ENCODE measurements at places on chromosomes 12 and 14. TPM values are rescaled to one million over a fixed set of nuclear protein-coding genes. Genes with fewer than 3 reads are reported as not detected.

The GALNT9 gene
- not detected for total RNA-seq

The ARHGAP9 gene
- total RNA-seq: 4.4 TPM

The SMIM41 gene
- total RNA-seq: not detected

The CLEC2A gene
- not detected for total RNA-seq

The LRRC43 gene
- not detected for total RNA-seq

The FAM181A gene
- not detected for total RNA-seq

The TAS2R10 gene
- total RNA-seq: not detected

The ABCB9 gene
- total RNA-seq: 0.99 TPM

The CISTR gene
- total RNA-seq: not detected

The MEG3 gene
- total RNA-seq: 5.7 TPM

The KCNJ8 gene
- total RNA-seq: 37.5 TPM

GRCh38 chr14:36520601-36521525 lies 831 bp upstream of the NKX2-1 start:
- no peak for DNase-seq

GRCh38 chr12:46585854-46586621 lies 213.5 kb upstream of the SLC38A2 start:
- no peak for DNase-seq

DNA sequence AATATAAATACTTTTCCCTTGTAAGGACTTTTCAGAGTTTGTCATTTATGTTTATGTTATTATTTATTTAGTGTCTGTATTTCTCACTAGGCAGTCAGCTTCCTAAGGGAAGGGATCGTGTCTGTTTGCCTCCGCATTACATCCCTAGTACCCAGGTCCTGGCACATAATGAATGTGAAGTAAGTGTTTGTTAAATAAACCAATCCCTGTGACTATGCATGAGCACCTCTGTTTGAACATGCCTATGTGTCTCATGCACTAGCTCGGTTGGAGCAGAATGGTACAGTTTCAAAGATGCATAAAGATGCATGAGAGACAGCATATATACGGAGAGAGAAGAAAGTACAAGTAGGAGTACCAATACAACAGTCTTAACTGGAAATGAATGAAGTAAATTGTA lies 99.3 kb downstream of the KIF21A start:
- DNase-seq: no peak

DNA sequence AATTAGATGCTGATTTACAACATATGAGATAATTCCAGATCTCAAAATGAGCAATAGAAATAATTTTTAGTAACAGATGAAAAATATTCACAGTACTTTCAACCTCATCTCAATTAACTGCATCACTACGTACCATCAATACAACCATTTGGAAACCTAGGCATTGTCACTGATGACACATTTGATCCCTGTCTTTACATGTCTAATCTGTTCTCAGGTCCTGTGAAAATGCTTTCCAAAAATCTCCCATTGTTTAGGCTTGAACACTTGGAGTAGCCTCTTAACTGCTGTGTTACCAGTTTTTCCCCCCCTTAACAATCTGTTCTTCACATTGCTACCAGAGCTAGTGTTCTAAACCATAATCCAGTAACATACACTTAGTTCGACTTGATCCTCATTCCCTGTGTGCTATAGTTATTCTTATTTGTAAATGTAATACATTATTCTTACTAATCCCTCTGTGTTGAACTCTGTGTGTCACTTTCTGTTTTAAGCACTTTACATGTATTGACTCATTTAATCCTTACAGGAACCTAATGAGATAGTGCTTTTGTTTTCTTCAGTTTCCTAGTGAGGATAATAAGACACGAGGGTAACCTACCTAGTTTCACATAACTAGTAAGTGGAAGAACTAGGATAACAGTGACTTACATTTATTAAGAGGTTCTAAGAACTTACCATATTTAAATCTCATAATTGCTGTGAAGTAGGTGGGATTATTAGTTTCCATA lies 41.7 kb downstream of the LARP4 start:
- DNase-seq: no peak

GRCh38 chr12:116613256-116613655 lies 54.1 kb downstream of the MAP1LC3B2 start:
- DNase-seq: no peak

- DNase-seq: no peak
These were observed 3.2 kb upstream of the COX8C start for GRCh38 chr14:93343797-93344196.

DNA sequence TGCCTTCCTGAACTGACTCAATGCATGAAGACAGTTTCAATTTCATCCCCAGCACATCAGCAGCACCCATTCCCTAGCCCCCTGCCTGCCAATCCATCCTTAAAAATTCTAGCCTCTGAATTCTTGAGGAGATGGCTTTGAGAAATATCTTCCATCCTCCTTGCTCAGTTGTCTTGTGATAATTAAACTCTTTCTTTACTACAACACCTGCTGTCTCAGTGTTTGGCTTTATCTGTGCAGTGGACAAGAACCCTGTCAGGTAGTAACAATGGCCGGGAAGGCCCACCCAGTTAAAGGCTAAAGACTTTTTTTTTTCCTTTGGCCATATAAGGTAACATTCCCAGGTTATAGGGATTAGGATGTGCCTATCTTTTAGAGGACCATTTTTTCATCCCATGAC lies 114.4 kb upstream of the NAP1L1 start:
- DNase-seq: no peak

DNA sequence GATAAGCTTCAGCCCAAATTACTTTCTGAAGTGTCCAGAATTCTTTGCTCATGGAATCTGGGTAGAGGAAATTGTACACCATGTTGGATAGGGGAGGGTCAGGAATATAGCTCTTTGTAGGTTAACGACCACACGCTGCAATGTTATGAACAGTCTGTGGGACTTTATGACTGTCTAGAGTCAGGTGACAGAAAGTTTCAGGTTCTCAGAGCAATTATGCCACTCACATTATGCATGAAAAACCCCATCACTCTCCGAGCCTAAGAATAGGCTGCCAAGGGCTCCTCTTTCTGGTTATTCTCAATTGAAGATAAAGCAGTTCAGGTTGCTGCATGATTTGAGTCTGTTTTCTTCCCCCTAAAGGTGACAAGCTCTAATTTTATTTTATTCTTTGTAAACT lies 430.9 kb downstream of the ATP23 start:
- DNase-seq: no peak

GRCh38 chr14:99571303-99571986 lies 32.6 kb downstream of the CCDC85C start:
- DNase-seq: peak; percentile 67

- no peak for DNase-seq
These were observed 199.9 kb upstream of the FOXN3 start for GRCh38 chr14:89616852-89617341.

DNA sequence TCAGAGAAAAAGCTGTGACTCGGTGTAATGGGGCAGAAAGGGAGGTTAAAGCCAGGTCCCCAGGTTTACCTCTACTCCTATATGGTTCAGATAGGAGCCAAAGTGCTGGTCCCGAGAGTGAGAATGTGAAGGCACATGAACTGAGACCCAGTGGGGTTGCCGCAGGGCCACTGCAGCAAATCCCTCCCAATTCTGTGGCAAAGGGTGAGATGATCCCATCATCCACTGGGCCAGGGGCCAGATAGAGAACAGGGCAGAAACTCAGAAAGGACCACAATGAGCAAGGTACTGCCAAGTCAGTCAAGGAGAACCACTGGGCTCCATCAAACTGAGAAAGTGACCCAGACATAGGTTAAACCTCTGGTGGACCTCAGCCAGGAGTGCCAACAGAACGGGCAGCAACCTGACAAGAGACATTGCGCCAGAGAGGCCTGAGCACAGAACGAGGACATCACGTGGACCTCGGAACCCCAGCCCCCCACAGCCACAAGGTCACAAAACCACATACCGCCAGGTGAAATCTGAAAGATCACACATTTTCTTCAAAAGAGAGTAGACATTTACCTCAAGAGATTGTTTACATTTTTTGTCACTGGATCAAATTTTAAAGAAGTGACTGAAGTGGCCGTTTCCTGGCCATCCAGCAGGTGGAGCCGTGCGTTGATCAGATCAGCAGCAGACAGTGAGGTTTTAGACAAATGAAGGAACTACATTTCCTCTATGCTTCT lies 20.5 kb upstream of the ITPR2 start:
- DNase-seq: peak; percentile 66

DNA sequence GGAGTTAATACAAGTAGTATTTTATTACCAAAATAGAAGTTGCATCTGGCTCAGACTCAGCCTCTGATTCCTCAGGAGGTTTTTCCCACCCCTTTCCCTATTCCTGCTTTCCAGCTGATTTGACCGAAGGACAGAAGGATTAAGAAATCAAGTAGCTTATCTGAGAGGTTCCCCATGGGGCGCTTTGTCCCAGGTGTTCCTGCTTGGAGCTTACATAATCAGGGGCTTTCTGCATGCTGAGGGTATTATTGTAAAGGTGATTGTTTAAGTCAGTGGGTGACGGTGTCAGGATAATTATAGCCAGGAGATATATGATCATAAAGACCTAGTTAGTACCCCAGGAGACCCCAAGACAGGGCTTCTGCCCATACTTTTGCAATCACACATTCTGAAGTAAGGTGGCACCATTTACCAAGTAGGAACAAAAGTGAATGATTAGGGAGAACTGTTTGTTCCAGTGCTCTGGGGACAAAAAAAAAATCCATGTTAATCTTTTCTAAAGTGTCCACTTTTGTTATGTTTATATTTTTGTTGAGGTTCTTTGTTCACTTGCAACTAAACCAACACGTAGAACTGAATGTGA lies 921.3 kb downstream of the NRXN3 start:
- DNase-seq: no peak

DNA sequence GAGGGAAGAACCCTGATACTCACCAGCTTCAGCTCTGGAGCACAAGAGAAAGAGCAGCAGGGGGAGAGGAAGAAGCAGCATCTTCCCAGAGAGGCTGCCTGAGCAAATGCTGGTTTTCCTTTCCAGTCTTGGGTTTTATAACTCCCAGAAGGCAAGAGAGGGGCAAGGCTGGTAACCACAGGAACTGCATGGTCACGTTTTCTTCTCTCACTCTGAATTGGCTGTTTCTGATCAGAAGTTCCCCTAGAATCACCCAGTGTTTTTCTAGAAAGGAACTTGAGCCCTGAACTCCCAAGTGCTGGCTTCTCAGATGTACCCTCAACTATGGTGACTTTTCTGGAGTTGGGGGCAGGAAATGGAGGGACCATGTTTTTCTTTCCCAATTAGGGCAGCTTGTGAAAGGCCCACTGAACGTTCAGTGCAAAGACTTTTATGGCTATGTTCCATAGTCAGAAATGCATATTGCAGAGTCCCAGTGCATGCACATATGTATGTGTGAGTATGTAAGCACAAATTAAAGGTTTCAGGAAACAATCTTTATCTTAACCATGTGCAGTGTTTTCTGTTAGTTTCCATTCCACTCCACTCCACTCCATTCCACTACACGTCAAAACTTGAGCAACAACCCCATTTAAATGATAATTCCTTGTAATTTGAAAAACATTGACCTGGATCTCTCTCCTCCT lies at the start of gene CMA1:
Gene CMA1, minus strand, starts transcription at position 111 of the 686 bp plus-strand sequence. Its CDS starts 30 bp downstream, at position 81.
- DNase-seq: no peak
